ENCODE measurements at places on chromosomes 6 and 20.

DNA sequence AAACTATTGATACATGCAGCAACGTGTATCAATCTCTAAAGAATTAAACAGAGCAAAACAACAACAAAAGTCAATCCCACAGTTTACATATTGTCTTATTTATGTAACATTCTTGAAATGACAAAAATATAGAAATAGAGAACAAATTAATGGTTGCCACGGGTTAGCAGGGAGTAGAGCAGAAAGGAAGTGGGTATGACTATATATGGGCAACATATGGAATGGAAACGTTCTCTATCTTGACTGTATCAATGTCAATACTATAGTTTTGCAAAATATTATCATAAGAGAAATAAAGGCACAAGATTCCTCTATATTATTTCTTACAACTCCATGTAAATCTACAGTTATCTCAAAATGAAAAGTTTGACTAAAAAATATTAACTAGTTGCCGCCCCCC, 12.8 kb downstream of the AK9 start:
- no peak for DNase-seq

DNA sequence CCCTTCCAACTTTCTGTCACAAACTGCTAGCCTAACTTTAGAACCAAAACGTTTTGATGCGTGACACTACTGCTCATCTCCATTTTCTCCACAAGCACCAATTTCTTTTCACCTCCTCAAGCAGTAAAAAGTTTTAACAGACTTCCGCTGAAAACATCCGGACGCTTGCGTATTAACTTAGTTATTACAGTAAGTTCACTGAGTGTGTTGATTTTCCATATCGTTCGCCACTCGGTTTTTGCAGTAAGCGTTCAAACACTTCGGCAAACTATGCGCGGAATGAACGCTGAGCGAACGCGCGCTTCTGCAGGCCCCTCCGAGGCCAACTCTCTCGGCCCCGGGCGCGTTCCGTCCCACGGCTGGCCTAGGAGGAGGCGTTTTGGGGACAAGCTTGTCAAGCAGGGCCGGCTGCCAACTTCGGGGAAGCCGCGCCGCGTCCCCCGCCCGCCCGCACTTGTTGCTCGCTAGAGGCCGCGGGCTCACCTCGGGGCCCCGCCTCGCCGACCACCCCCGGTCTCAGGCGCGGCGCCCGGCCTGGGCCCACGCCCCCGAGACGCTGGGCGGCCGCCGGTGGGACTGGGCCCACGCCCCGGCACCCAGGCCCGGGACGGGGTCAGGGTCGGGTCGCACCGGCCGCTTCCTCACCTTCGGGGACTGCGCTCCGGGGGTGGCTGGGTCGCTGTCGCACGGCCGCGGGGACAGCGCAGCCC, 945 bp downstream of the PHF10 start:
- peak; percentile 39 for DNase-seq

DNA sequence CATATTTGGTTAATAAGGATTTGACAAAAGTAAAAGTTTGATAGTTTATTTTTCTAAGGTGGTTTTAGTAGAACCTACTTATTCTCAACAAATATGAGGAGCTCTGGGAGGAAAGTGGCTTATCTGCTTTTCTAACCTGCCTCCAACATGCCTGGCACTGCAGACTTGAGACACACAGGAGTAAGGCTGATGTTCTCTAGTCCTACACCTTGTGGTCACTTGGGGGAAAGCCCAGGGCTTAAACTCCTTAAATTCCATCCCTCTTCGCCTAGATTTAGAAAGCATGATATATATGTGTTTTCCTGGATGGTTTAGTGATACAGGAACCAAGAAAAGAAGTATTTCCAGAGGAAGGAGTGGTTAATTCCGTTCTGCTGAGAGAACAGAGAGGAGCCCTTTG, 39.9 kb upstream of the SAMD5 start:
- no peak for DNase-seq

- DNase-seq: no peak
Measured at GRCh38 chr6:45607798-45608197, 230.1 kb upstream of the SUPT3H start.

GRCh38 chr6:82555801-82556200, 192.2 kb downstream of the TPBG start:
- DNase-seq: no peak

DNA sequence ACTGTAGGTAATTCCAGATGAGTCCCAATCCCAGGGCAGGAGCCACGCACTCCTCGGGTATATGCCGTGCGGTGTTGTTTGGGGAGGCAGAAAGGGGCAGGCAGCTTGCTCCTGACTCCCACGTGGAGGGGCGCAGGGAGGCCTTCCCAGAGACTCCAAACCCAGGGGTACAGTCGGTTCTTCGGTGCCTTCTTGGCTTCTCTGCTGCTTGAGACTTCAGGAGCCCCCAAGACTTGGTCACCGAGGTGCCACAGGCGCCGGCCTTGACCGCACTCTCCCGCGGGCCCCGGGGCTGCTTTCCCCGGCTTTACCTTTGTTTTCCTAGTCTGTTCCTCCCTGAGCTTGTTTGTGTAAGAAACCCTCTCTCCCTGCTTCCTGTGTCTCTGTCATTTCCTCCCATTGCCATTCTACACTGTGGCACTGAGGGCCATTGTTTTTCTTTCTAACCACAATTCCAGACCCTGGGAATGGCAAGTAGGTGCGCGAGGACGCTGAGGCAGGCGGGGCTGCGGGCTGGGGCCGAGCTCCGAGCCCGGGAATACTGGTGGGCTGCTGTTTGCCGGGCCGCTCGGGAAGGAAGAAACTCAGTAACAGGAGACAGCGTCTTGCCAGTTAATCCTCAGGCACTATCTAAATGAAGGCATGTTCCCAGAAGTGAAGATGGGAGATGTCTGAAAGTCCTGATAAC, 215.6 kb upstream of the HEY2 start:
- DNase-seq: no peak

GRCh38 chr6:88441346-88441745, 275.2 kb upstream of the CNR1 start:
- DNase-seq: no peak

DNA sequence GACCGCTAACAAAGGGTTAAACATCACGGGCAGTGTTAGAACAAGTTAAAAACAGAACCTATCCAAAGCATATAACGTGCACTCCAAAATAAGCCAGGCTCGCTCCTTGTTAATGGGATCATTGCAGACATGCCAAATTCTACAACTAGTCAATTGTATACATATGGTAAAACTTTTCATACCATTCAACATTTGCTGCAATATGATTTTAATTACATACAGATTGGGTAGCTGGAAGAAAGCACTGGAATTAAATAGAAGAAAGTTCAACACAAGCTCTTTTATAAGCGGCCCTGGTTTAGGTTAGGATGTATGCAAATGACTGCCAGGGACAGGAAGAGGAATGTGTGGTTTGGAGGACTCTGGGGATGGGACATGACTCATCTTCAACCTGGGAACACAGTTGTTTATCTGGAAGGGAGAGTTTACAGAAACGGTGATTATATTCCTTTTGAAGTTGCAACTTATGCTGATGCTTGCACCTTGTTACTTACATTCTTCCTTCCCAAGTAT, 62.5 kb upstream of the TIAM2 start:
- no peak for DNase-seq

GRCh38 chr6:34334796-34335416, 57.6 kb downstream of the NUDT3 start:
- DNase-seq: no peak

- DNase-seq: no peak
Measured at GRCh38 chr6:2412731-2413130, 167.3 kb upstream of the GMDS start.

GRCh38 chr6:42021847-42022754, 28.2 kb upstream of the TAF8 start:
- DNase-seq: peak; percentile 45

DNA sequence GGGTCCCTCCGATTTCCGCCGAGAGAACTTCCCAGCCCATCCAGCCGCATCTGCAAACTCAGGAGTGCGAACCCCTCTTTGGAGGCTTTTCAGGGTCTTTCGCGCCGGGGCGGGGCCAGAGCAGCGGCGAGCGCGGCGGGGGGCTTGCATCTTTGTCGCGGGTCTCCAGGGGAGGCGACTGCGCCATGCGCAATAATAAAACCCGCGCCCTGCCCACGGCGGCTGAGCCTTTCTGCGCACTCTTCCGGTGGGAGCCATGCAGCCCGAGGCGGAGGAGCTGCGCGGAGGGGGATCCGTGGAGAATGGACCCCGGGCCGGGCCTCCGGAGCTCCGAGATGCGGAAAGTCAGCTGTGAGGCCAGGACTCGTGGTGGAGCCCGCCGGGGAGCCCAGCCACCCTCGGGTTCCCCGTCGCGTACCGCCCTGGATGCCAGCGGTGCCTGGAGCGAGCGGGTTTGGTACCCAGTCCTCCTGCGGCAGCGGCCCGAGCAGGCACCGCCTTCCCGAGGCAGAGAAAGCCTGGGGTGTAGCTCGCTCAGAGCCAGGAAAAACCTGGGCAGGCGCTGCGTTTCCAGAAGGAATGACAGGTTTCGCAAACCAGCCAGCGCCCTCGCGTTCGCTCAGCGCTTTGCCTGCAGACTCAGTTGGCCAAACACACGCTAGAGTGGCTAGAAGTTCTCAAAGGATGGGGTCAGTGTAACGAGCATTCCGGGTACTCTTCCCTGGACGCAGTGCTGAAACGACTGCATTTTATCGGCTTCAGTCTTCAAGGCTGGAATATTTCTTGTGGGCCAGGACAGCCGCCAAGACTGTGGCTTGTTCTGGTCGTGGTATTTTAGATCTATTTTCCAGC, 1.2 kb downstream of the AKAP12 start:
- DNase-seq: no peak

All from activated naive CD8-positive, alpha-beta T cell treated with anti-CD3 and anti-CD28 coated beads, Interleukin-2, amount 50 U/mL, for 16 hours (primary cell).